ENCODE measurements at places on chromosomes 4 and X.

- no peak for DNase-seq
Measured at GRCh38 chr4:61824454-61824853, 624.3 kb downstream of the ADGRL3 start.

GRCh38 chr4:117387072-117387471 lies 301.7 kb upstream of the TRAM1L1 start:
- no peak for DNase-seq

- no peak for DNase-seq
Measured at GRCh38 chr4:24630937-24631336, 46.6 kb upstream of the DHX15 start.

DNA sequence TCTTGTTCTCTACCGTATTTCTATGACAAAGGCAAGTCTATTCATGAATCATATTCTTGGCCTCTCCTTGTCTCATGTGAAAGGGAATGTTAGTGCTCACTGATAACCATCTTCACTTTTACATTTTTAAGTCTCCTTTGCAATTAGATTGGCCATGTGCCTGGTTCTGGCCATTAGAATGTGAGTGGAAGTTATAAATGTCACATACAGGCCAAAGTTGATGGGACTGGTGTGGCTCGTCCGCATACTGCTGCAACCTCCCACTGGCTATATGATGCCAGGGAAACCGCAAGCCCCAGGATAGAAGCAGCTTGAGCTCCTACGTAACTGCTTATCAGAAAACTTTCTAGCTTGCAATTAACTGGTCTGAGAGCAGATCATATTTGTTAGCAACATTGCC lies 86.1 kb downstream of the MAGEC1 start:
- DNase-seq = no peak

GRCh38 chr4:38334791-38335190 lies 329.2 kb upstream of the KLF3 start:
- DNase-seq = no peak

DNA sequence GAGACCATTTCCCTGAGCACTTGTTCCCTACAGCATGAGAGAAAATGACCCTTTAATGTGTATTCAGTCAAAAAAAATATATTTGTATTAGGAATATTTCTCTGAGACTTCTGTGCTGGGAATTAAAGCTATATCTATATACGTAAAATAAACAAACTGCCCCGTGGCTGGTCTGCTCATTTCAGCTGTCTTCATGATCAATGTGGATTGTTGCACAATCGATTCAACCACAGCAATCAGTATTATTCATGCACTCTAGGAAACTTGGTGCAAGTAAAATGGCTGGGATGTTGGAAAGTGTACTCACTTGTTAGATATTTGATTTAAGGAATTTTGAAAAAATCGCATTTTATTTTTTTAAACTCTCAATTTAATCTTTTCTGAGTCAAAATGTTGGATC lies 307.9 kb upstream of the ZFP42 start:
- no peak for DNase-seq

- DNase-seq = no peak
Measured at GRCh38 chr4:168787801-168788595, 222.1 kb downstream of the CBR4 start.

DNA sequence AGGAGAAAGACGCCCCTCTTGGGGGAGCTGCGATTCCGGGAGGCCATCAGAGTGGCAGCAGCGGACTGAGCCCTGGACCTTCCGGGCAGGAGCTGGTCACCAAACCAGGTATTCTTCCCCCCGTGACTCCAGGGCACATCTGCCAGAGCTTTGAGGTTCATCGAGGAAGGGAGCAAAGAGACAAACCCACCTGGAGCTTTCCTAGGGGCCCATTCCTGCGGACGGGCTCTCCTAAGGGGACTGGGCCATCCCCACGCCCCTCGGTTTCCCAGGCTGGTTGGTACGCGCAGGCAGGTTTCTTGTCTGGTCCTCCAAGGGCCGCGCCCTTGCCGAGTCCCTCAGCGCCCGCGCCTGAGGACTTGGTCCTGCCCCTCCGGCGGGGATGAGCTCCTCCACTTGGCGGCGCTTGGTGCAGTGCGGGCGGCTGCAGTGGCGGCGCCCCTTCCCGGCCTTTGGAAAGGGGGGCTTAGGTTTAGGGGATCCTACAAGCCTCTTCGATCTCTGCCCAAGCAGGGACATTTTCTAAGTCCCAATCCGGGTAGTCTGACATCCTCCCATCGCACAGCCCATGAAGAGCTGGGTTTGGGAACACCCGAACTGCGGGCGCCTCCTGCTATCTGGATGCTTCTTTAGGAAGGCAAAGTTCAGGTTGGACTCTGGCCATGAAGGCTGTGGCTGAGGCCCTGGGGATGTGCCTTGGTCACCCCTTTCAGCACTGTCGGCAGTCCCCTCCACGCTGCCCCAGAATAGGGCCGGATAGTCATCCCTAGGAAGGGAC lies 538 bp downstream of the STBD1 start:
- DNase-seq = no peak

GRCh38 chr4:743463-744211 lies 38.0 kb downstream of the PCGF3 start:
- DNase-seq = no peak

DNA sequence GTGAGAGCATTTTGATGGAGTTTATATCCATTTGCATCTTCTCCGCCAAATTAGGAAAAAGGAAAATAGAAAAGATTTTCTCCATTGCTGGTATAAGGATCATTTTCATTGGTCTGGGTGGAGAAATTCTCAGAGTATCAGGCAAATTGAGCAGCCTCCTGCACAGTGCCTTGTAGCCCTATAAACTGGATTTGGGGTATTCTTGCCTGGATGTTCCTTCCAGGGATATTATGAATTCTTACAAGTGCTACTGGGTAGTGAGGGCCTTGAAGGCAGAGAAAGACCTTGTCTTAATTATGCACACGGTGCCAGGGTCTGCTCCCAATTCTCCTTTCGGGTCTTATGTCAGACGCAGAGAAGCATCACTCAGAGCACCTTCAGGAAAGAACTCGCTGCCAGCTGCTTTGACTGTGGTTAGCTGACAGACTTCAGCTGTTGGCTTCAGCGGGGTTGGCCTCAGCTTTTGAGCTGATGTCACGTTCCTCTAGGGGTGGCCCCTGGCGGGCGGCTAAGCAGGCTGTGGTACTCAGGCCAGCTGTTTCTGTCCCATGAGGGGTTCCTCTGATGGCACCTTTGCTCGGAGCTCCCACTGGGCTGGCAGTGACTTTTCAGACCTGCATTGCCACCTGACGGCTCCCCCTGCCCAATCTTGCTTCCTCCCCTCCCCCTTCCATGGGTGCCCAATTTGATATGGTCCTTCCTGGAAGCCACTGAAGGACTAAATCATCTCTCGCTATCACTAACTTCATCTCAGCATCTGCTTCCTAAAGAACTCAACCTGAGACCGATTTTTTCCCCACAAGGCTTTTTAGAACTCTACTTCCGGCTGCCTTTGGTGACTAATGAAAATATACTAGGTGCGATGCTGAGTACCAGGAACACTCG lies 519.5 kb downstream of the BCOR start:
- DNase-seq = no peak

GRCh38 chrX:135006187-135006586 lies 15.4 kb downstream of the SMIM10 start:
- no peak for DNase-seq

- DNase-seq = no peak
Measured at GRCh38 chrX:30468471-30468870, 109.1 kb downstream of the TASL start.

DNA sequence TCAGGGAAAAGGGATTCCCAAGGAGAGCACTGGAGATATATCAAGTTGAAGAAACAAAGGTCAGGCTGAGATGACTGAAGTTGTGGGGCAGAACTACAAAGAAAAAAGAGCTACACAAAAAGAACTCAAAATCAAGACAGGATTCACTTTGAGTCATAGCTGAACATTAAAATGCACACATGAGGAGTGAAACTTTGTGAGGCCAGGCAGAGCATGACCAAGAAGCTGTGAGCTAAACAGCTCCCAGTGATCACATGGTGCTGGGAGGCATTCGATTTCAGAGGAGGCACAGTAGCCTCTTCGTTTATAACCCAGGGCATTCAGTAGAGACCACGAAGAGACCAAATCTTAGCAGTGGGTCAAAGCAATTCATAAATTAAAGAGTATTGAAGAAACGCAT lies 145.3 kb downstream of the ATRX start:
- DNase-seq = no peak

DNA sequence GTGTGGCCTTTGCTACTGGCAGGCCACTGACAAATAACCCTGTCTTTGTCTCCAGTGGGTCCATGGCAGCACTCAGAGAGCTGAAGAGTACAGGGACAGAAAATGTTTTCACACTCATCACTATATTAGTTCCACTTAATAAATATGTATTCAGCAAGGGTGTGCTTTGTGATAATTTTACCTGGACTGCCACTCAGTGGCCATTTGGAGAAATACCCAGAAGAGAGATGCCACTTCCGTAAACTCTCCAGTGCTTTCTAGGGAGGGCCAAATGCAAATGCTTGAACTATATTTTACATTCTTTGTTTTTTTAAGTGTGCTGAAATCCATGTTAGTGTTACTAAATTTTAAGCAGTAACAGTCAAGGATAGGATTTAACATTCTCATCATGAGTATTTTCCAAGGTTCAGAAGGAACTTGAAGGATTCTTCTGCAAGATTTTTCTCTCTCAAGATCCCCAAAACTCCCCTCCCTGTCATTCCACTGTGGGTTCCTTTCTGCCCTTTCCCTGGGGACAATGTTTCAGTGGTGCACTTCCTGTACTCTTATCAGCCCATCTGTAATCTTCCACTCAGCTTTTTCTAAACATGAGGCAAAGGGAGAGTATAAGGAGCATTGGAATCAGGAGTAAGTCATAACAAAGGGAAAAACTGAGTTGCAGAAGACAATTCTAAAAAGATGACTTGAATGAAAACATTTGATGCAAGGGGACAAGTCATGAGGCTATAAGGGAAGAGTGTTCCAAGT lies 46.0 kb downstream of the TFDP3 start:
- no peak for DNase-seq

DNA sequence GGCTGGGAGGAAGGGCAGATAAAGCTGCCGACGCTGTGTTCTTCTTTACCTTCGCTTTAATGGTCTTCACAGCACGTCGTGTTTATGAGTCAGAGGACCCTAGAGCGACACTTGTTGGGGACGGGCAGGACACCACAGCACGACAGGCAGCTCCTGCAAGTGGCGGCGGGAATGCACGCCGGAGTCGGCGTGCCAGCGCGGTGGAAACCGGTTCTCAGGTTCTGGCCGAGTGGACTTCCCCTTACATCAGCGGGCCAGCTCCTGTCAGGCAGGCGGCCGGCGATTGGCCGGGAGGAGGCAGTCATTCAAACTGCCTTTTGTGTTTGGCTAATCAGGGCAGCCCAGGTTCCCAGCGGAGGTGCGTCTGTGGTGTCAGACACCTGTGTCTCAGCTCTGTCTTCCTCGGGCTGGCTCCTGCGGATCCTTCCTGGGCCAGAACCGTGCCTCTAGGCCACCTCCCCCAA lies 150.9 kb downstream of the SHROOM3 start:
- no peak for DNase-seq

- no peak for DNase-seq
Measured at GRCh38 chr4:159443975-159444374, 341.1 kb downstream of the RAPGEF2 start.

DNA sequence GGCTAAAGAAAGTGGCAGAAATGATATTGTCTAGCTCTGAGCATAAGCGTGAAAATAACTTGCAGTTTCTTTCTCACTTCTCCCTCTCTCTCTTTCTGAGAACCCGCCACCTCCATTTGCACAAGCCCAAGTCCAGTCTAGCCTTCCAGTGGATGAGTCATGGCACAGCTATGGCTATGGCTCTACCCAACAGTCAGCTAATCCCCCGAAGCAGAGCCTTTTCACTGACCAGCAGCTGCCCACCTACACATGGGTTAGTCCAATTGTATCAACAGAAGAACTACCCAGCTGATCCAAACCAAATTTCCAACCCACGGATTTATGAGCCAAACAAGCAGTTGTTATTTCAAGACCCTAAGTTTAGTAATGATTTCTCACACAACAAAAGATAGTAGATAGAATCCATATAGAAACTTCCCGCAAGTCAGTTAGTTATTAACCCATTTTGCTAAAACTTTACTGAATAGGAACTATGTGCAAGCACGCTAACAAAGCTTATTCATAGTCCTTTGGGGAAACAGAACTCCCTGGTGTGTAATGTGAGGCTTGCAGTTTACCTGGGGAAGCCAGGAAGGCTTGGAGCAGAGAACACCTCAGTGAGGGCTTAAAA lies 282.3 kb downstream of the INPP4B start:
- DNase-seq = no peak

DNA sequence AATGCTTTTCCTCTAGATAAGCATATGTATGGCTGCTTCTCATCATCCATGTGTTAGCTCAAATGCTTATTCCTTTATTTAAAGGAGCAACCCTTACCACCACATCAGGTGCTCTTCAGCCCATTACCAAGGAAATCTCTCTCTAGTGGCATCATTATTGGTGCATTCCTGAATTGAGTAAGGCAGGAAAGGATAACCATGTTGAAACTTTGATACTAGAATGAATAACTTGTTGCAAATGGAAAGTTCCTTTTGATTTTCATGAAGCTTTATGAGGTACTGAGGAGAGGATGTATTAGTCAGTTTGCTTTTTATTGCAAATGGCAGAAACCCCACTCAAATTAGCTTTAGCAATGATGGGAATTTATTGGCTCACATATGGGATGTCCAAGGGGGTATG lies 212.3 kb upstream of the FGF13 start:
- no peak for DNase-seq
